ENCODE measurements at places on chromosomes 1 and 21.

- no peak for DNase-seq
Observed at GRCh38 chr21:28871388-28872010, 121.2 kb downstream of the LTN1 start.

DNA sequence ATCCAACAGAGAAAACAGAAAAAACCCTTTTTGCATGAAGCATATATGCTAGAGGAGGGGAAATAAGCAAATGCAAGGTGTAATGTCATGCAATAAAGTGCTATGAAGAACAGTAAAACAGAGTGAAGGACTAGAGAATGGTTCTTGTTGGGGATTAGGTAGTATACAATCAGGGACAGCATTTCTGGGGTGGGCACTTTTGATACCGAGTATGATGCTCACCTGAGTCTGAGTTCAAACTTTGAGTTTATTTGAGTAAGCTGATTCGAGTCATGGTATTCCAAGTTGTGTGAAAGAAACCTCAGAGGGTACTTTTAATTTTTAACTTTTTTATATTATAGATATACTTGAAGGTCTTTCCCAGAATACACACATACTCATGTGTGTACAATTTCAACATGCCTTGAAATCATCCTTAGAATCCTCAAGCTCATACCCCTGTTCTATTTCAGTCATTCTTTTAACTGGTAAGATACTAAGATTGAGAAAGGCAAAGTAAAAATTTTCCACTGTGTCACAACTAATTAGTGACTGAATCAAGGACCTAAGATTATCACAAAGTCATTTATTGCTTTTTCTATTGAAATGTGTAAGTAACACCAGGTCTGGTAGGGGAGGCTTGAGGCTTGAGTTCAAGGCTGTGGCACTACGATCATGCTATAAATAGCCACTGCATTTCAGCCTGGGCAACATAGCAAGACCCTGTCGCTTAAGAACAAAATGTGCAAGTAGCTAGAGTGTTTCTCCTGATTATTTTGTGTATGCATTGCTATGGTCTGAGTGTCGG lies 12.1 kb downstream of the LRRC8B start:
- DNase-seq, result no peak

GRCh38 chr1:90945287-90945686 lies 76.5 kb downstream of the ZNF644 start:
- DNase-seq, result no peak

- DNase-seq, result no peak
Observed at GRCh38 chr1:213067352-213067751, 16.3 kb downstream of the RPS6KC1 start.

GRCh38 chr21:23217597-23217996 lies 2219.4 kb downstream of the NCAM2 start:
- no peak for DNase-seq

GRCh38 chr1:182615468-182616129 lies 11.4 kb upstream of the RGS16 start:
- peak; percentile 71 for DNase-seq

DNA sequence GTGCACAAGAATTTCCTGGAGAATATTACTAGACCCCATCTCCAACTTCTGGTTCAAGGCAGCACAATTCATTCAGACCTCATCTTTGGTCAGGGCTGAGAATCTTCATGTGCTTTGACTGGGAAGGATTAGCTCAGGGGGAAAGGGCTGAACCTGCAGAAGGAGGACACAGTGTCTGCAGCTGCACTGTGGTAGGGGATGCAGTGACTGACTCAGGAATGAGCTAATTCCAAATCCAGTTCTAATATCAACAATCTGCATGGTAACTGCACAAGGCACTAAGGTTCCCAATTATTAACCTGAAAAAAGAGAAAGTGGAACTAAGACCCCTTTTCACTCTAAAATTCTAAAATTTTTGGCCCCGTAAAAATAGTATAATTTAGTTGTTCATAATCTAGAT lies 31.6 kb downstream of the TTLL7 start:
- no peak for DNase-seq

- peak; percentile 89 for DNase-seq
Observed at GRCh38 chr21:45292399-45293219, 4.9 kb upstream of the POFUT2 start.

DNA sequence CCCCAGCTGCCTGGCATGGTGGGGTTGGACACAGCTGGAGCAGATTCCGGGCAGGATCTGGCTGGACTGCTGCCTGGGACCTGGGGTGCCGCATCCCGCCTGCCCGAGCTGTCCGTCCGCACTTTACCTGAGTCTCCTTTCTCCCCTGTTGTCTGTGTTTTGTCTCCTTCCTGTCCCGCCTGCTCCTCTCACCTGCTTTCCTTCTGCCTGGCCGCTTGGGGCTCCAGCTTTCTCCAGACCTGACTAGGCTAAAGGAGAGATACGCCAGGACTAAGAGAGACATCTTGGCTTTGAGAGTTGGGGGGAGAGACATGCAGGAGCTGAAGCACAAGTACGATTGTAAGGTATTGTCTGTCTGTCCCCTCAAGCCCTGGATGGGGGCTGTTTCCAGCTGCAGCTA lies 73.3 kb downstream of the ARHGEF10L start:
- no peak for DNase-seq

DNA sequence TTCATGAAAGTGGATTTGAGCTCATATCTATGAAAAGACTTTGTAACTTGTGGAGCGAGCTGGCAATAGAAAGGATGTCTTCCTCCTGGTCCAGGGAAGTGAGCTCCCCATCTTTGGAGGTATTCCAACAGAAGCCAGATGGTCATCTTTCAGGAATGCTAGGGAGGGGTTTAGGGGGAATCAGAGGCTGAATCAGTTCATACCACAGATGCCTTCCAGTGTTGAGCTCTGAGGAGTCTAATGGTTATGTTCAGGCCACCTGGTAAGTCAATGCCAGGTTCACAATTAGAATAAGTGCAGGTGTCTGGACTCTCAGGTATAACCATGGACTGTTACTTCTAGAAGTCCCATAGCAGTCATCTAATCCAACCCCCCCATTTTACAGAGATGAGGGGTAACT lies 119.1 kb downstream of the ACTL8 start:
- no peak for DNase-seq

DNA sequence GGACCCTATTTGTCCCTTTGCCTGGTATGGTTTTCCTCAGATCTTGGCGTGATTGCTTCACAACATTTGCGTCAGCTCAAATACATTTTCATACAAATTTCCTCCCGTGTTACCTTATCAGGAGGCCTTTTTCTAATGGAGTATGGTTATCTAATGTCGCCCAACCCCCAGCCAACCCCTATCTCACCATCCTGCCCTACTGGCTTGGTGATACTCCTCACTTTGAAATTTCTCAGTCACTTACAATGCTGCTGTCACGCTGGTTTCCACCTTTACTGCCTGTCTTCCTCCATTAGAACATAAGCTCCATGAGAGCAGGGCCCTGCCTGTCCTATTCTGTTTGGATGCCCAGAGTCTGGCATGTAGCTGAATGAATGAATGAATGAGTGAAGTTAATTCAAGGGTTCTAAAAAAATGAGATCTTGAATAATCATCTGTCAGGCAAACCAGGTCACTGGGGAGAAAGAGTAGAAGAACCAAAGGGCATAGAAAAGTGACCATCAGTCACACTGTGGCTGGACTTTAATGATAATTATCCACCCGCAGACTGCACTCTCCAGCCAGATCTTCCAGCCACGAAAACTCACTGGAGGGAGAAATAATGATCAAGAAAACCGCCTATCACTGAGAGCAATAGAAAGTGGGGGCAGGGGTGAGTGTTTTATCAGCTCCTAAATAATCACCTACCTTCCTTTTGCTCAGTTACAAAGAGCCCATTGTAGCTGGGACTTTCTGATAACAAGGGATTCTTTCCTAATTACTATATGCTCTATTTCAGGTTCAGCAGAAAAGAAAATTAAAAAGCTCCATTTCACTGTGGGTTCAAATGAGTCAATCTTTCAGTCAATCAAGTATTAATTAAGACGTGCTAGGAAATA lies 21.3 kb downstream of the KIAA0040 start:
- no peak for DNase-seq

GRCh38 chr1:95117207-95118066 lies at the start of gene TLCD4:
Gene TLCD4 (plus strand): TSS chr1:95117355. CDS start chr1:95143902, 26,547 bp downstream.
- peak; percentile 82 for DNase-seq

DNA sequence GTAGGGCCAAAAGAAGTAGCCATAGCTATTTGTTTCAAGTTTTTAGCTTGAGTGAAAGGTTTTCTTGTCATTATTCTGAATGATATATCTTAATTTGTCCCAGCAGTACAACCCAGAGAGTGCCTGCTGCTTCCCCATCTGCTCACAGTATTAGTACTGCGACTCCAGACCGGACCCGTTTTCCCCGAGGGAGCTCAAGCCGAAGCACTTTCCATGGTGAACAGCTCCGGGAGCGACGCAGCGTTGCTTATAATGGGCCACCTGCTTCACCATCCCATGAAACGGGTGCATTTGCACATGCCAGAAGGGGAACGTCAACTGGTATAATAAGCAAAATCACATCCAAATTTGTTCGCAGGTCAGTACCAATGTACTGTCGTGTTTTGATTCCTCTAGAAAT lies 37.2 kb upstream of the C1orf115 start:
- no peak for DNase-seq
